ENCODE measurements at places on chromosomes 12 and 14.

- DNase-seq = peak; percentile 21
These were observed 363.4 kb downstream of the NUAK1 start for GRCh38 chr12:105775343-105775742.

DNA sequence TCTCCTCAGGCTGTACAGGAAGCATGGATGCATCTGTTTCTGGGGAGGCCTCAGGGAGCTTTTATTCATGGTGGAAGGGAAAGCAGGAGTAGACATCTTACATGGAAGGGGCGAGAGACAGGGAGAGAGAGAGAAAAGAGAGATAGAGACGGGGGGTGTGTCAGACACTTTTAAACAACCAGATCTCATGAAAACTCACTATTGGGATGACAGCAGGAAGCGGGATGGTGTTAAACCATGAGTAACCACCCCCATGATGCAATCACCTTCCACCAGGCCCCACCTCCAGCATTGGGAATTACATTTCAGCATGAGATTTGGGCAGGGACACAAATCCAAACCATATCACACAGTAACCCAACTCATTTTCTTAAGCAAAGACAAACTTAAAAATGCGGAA, 110.0 kb upstream of the EEA1 start:
- DNase-seq = no peak

DNA sequence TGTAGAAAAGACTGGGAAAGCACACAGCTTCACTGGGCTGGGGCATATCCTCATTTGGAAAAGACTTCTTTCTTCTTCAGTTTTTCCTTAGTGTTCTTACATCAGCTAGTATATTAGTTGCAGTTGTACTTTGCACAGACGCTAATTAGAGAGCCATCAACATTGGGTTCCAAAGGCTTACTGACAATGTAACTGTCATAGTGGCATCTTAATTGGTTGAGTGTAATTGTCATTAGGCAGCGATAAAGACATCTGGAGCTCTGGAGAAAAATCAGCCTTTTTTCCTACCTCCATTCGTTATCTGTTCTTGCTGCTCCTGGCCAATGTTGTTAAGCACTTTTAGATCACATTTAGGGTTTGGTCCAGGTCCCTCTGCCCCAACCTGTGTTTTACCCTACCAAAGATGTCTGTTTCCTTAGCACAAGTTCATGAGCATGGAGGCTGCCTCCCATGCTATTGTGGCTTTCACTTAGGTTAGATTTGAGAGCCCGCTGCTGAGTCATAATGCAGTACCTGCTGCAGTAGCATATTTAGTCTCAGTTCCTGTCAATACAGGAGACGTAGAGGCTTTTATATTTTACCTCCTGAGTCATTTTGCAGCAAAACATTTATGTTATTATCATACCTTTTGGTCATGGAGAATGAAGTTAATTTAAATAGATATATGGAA, 49.2 kb downstream of the FBXW8 start:
- DNase-seq = no peak

- no peak for DNase-seq
These were observed 369.0 kb downstream of the ATP23 start for GRCh38 chr12:58310368-58310767.

DNA sequence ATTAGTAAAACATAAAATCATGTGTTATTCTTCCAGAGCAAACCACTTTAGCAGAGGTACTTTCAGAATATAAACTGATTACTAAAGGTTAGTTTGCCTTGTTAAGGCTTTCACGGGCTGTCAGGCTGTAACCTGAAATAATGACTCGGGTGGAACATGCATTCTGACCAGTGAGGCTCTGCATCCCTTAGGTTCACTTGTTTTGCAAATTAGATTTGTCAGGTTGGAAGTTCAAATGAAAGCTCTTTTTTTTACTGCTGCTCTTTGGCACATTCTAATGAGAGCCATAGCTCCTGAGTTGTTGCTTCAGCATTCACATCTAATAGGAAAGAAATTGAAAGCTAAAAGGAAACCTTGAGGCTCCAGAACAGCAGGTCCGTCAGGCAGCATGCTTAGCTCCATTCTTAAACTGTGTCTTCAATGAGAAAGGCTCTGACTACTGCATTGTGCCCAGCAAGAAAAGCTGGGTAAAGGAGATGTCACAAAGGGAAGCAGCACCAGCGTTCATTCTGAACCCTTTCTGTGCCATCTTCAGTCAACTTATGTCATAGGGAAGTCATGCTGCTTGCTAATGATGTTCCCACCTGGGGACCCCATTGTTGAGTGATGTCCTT, 445.5 kb upstream of the FBXO33 start:
- DNase-seq = no peak

DNA sequence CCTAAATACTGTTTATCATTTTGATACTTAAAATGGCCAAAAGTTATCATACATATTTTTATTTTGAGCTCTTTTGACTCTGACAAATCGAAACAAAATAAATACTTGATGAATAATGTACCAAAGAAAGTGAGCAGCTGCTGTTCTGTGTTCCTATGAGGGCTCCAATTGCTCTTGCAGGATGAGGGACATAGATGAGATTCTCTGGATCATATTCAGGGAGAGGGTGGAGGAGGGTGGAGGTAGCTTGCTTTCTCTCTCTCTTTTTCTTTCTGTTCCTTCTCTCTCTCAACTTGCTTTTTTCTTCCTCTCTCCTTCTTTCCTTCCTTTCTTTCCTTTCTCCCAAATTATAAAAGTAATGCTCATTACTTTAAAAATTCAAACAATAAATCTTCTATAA, 8.9 kb upstream of the MYH7 start:
- no peak for DNase-seq

All from COLO829 (cell line).